NCI-H748 treated with DMSO at 0.1 percent for 48 hours (cell line): ENCODE measurements at places on chromosomes 4 and X.

DNA sequence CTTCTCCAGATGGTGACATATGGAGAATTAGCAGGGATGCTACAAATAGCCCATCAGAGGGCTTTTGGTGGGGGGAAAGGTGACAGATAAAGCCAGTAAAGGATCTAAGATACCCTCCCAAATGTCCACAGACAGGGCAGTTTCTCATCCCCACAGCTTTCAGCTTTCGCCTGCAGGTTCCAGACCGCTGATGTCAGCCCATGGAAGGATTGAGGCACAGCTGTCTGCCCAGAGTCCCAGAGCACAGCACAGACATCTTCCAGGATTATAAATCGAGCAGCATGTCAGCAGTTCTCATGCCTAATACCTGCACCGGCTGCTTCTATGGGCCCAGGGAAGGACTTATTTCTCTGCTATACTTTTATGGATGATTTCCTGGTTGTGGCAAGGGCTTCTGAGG is 96.7 kb upstream of the MXRA5 start:
- DNase-seq = no peak

DNA sequence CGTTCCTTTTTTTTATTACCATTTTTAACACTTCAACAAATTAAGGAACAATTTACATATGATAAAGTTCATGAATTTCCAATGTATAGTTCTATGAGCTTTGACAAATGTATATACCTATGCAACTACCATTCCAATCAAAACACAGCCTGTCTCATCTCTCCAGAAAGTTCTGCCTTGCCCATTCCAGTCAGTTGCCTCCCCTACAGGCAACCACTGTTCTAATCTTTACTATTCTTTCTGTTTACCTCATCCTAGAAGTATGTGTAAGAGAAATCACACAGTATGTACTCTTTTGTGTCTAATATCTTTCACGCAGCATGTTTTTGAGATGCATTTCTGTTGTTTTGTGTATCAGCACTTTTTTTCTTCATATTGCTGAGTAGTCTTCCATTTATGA is 224.9 kb downstream of the KIT start:
- DNase-seq = no peak

DNA sequence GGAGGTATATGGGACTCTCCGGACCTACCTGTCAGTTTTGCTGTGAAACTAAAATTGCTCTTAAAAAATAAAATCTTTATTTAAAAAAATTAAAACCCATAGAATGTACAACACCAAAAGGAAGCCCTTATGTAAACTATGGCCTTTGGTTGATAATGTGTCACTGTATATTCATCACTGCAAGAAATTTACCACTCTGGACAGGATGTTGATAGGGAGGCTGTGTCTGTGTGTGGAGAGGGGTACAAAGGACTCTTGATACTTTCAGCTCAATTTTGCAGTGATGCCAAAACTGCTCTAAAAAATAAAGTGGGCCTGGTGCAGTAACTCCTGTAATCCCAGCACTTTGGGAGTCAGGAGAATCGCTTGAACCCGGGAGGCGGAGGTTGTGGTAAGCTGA is 2.9 kb upstream of the ZMYM3 start:
- DNase-seq = no peak

- DNase-seq = no peak
These were observed 48.0 kb downstream of the CXCL8 start for GRCh38 chr4:73788411-73788810.

- no peak for DNase-seq
These were observed 13.3 kb upstream of the TMEM271 start for GRCh38 chr4:589219-589963.

- no peak for DNase-seq
These were observed 1.9 kb upstream of the HAUS3 start for GRCh38 chr4:2243681-2244380.

DNA sequence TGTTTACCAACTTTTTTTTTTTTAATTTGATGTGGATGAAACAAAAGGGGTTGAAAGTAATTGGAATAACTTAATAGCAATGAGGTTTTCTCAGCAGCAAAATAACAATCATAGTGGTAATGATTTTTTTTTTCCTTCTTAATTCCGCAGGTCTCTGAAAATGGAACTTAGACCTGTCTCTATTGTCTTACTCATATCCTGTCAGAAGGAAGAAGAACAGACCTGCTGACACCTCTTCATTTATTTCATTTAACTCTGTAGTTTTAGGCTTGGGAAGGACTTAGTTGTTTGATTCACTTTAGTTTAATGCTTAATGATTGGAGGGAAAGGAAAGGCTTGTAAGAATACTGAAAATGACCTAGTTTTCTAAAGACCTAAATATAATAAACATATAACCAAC is 9.0 kb downstream of the PCDH18 start:
- DNase-seq = no peak

DNA sequence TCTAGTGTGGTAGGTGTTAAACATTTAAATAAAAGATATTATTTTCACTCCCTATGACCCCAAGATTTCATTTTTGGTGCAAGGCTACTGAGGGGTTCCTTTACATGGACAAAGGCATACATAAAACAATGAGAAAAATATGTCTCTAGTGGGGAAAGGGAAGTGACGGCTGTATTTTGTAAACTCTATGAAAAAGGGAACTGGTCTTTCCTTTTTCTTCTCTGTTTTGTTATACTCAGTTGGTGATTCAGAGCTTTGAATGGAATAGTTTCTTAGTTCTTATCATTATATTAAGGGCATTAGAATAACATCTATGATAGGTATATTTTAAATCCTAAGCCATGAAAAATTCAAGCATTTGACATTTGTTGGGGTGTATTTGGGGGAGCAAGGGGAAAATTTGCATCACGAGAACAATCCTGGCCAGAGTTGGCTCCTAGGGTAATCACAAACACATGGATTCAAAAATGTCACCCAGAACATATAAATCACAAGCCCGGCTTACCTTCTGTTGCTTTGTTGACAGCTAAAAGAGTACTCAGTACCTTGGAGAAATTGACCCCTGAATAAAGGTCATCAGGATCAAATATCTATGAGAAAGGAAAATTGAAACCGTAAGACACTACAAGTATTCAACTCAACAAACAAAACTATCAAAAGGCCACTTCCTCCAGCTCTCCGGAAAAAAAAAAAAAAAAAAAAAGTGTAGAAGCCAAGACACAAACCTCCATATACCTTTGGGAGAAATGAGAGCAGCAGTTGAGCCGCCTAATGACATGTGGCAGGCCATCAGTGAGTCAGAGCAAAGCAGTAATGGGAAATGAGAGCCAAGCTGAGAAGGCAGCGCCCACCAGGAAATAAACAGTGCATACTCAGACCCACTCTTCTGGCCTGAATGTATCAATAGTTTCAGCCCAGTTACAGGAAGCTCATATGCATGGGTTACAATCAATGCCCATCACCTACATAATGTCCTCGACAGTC is 33.4 kb downstream of the ARHGEF6 start:
- no peak for DNase-seq

DNA sequence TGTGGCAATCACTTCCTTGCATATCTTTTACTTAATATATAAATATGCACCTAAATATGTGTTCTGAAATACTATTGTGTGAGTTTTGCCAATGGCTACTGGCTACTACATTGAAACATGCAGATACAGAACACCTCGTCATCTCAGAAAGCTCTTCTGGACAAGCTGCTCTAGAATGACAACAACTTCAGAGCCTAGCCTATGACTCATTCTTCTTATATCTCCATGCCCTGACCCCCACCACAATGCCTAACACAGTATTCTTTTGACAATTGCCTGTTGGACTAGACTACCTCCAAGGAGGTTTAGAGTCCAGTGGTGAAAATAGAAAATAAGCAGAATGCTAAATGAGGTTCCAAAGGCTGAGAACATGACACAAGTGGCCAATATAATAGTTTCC is 17.6 kb upstream of the DMP1 start:
- no peak for DNase-seq

- no peak for DNase-seq
These were observed 110.9 kb upstream of the ENPEP start for GRCh38 chr4:110364911-110365520.

DNA sequence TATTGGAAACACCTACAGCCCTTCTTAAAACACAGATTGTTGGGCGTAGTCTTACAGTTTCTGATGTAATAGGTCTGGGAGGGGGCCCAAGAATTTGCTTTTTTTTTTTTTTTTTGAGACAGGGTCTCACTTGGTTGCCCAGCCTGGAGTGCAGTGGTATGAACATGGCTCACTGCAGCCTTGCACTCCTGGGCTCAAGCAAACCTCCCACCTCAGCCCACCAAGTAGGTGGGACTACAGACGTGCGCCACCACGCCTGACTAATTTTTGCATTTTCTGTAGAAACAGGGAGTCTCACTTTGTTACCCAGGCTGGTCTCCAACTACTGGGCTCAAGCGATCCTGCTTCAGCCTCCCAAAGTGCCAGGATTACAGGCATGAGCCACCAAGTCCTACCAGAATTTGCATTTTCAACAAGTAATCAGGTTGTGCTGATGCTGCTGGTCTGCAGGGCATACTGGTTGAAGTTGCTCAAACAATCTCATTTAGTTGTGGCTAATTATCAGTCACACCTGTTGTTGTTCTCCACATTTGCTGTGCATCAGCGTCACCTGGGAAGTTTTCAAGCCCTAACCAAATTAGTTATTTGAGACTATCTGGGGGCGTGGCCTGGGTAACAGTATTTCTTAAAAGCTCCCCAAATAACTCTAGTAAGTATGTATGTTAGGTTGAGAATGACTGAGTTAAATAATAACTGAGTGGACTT is 14.0 kb downstream of the TMEM154 start:
- DNase-seq = no peak

- DNase-seq = no peak
These were observed 85.0 kb upstream of the CNKSR2 start for GRCh38 chrX:21289232-21289631.

DNA sequence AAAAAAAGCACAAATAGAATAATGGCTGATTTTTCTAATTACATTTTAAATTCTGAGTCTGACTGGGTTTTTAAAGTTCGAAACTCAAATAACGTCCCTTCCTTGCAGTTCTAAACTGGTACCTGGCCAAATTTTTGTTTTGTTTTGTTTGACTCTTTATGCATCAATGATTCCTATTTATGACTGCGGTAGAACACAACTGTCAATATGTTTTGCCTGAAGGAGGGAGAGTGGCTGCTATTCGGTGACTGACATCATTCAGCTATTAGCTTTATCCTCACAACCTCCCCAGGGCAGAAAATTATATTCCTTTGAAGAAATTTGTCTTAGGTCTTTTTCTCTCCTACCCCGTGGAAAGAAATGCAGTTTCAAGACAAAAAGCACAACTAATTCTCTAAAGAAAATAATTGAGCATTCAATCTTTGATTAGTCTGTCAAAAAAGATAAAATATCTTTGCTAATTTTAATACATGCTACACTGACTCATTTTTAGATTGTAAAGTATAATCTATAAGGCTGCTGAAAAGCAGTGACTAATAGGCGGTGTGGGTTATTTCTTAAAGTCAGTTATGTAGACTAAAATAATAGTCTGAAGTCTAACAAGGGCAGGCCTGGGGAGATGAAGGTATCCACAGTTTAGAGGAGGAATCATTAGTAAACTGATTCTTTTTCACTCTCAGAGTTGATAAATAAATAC is 61.9 kb downstream of the TMEM150C start:
- peak; percentile 13 for DNase-seq

DNA sequence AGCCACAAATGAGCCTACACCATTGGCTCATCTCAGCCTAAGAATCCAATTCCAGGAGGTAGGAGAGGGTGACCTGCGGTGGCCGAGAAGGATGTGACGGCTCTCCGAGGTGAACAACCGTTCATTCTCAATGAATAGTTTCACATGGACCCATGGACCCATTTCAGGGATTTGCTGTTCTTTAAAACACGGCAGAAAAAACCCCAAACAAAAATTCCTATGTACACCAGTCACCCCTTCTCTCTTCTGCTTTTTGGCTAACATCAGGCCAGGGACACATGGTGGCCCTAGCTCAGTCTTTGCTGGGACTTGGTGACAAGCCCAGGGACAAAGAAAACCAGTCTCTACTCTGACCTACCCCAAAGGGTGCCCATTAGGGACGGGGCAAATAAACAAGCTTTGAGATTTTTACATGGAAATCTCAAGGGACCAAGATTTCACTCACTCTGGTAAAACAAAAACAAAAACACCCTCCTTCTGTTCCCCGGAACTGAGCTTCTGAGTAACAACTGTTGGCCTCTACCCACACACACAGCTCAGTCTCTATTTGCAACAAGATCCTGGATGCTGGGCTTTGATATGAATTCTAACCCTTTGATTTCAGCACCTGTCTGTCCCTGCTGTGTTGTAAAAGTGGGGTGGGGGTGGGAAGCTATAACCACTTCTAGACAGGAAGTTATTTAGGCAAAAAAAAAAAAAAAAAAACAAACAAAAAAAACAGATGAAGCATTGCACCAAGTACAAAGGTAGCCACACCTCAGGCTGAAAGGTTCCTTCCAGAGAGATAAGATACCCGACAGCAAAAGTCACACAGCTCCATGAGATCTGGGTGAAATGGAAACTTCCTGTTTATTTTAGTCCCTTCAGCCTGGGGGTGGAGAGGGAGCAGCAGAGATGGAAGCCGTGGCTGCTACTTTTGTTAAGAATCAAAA is 49.0 kb downstream of the DDX3X start:
- DNase-seq = no peak

DNA sequence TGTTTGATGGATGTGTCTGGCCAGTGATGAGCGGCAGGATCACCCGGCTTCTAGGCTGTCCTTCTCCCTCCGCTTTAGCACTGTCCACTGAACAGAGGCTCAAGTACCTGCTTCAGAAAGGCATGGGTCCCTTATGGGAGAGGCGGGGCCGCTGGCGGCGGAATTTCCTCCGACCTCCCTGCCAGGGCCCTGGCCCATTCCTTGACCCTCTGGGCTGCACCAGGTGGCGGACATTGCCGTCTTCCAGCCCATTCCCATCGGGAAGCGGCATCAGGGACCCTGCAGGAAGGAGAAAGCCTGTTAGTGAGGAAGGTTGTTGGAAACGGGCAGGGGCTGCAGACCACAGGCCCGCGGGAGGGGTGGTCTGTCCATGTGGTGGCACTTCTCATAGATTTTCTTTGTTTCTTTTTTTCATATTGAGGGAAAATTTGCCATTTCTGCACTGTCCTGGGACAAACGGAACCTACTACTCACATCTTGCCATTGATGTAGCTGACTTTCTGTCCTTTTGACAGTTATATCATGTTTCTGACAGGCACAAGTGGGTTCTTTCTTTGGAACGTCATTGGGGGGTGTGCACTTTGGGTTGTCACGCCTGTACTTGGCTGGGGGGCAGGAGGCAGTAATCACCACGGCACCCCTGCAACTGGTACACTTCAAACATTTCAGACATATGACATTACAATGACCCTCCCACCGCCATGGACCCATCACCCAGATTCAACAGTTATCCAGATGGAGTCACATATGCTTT is 6.1 kb downstream of the APLN start:
- DNase-seq = no peak

DNA sequence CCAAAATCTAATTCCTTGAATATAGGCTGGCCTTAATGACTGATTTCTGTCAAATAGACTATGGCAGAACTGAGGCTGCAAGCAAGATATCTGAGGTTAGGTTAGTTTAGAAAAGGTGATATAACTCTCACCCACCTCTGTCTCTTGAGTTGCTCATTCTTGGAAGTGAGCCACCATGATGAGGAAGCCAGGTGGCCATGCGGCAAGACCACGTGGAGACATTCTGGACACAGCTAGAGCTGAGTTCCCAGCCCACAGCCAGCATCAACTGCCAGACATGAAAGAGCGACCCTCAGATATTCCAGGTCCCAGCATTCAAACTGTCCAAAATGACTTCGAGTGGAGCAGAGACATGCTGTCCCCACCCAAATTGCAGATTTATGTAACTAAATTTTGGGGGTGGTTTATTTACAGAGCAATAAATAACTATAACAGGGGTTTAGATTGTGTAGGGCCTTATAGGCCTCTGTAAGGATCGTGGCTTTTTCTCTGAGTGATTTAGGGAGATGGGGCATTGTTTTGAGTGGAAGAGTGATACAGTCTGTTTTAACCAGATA is 33.7 kb downstream of the USP53 start:
- DNase-seq = no peak
